ENCODE measurements at places on chromosomes 13 and 19.
A peak's percentile ranks its signal among the peaks of the same experiment; 100 is the strongest.

DNA sequence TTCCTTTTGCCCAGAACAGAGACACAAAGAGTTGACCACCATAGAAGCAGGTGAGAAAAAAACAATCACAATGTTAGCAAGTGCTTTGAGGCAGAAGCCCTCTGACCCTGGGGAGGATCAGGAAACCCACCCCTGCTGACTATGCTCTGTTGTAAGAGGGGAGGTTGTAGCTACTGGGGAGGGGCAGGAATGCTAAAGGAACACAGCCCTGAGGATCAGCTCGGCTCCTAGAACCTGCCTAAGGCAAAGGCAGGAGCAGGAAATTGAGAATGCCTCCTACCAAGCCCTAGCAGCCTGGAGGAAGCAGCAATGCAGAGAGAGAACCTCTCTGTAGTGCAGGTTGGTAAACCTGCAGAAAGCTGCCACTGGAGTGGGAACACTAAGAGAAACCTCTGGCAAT is 624.0 kb upstream of the KLF12 start:
- no peak for DNase-seq

DNA sequence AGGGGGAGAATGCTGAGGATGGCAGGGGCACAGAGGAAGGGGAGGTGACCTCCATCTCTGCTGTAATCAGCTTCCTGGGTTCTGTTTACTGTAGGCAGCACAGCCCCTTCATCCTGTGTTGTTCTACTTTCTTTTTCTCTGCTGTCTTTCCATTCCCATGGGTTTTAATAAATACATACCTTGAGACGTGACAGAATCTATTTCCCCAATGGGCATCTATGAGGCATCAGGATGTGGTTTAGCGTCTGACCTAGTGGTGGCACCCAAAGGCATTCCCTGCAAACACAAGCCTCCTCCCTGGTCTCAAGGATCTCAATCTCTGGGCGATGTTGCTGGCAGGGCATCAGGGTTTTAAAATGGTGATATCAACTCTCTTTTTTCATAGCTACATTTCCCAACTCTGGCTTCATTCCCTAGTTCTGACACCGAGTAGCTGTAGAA is 60.8 kb downstream of the ALOX5AP start:
- no peak for DNase-seq

DNA sequence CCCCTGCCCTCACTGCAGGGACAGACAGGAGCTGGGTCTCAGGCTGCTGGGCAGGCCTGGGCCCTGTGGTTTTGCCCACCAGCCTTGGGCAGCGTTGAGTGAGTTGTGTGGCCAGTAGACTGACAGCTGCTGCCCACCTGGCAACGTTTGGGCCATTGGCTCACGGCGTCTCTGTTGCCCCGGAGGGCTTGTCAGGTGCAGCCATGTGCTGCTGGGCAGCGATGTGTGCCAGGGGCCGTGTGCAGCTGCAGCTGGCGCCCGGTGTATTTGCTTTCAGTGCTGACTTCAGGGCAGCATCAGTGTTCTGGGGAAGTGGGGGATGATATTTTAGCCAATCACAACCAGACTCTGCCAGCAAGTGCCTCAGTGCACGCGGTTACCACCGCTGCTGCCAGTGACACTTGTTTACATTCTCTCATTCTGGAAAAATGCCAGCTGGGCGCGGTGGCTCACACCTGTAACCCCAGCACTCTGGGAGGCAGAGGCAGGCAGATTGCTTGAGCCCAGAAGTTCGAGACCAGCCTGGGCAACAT is 10.6 kb downstream of the FZR1 start:
- no peak for DNase-seq

GRCh38 chr19:51097166-51097738 is 11.0 kb downstream of the CTU1 start:
- DNase-seq: peak; percentile 48
